ENCODE measurements at places on chromosomes 12 and 14.

- DNase-seq = no peak
Measured at GRCh38 chr12:46985816-46986215, 93.6 kb upstream of the PCED1B start.

DNA sequence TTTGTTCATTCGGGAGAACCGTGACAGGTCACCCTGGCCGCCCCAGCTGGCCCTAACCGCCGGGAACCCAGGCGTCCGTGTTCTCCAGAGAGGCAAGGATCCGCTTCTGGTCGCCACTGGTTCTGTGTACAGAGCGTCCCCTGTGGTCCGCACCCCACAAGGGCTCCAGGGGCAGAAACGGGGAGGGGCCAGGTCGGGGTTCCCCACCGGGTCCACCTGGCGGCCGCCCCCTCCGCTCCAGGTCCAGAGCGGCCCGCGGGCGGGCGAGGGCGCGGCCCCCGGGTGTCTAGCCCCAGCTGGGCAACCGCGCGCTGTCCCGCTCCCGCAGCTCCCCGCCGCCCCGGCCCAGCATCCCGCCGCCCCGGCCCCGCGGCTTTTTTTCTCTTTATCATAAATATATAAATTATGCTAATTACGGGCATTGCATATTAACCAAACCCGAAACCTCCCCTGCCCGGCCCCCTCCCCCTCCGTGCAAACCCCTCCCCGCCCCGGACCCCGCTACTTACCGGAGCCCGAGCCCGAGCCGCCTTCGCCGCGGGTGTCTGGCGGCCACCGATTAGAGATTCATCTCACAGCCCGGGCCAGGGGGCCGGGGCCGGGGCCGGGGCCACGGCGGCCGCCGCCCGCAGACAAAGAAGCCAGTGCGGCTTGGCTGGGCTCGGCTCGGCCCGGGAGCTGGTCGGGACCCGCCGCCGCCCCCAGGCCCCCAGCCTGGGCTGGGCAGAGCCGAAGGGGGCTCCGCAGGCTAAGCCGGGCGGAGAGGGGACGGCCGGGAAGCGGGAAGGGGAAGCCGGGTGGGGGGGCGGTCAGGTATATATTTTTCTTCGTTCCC, 512 bp downstream of the POU6F1 start:
- peak; percentile 70 for DNase-seq

GRCh38 chr14:39884091-39884490, 451.9 kb upstream of the FBXO33 start:
- DNase-seq = no peak

DNA sequence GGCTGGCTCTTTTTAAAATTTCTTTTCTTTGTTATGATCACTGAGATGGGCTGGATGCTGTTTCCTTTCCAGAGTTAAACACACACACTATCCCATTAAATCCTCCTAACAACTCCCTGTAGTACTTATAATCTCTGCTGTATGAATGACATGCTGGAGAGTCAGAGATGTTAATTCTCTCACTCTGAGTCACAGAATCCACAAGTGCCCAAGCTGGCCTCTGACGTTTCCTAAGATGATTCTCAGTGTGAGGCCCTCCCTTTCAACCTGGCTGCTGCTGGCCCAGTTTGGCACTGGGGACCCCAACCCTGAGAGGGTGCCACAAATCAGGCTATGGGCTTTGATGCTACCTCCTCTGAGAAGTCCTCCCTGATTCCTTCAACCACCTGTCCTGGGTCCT, 5.4 kb downstream of the NOS1 start:
- DNase-seq = no peak

- no peak for DNase-seq
Measured at GRCh38 chr14:66140213-66140918, 345.8 kb upstream of the CCDC196 start.

DNA sequence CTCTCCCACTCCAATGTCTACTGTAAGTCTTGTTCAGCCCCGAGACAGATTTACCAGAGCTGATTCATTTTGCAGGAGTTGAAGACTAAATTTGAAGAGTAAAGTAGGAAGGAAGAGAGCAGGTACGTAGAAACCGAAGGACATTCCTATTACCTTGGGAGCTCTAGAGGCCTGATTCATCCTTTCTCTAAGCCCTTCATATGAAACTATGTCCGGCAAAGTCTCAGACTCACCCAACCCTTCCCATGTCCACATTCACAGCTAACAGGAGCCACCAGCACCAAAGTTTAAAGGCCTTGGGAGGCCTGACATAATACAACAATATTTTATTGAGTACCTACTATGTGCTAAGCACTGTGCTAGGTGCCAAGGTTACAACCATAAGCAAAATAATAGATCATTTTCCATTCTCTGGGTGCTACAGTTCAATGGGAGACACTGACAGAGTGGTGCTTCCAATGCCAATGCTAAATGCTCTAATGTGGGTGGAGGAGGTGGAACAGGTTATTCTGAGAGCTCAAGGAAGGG, 86.6 kb downstream of the PHLDA1 start:
- no peak for DNase-seq

DNA sequence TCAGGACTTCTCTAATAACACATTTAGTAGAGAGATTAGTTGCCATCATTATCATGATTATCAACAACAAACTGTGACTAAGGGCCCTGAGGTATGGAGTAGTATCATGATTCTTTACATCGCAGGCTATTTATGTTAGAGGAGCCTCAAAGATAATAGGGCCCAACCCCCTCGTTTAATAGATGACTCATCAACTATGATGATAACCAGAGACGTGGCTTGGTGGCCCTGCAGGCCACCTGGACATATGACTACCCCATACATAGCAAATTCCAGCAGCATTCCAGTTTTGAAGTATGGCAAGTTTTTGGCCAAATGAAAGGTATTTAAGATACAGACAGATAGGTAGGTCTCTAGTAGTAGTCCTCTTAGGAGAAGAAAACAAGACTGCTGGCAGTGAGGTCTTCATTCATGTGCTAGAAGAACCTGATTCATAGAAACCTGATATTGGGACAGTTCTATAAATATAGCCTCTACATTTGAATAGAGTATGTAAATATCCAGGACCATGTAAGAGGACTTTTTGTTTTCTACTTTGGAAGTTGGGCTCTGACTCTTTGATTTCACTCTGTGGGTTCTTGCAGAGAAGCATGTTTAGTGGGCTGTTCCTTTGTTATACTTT, 5.6 kb downstream of the RIC8B start:
- DNase-seq = peak; percentile 7

- DNase-seq = no peak
Measured at GRCh38 chr12:26396402-26396801, 201.0 kb downstream of the SSPN start.

DNA sequence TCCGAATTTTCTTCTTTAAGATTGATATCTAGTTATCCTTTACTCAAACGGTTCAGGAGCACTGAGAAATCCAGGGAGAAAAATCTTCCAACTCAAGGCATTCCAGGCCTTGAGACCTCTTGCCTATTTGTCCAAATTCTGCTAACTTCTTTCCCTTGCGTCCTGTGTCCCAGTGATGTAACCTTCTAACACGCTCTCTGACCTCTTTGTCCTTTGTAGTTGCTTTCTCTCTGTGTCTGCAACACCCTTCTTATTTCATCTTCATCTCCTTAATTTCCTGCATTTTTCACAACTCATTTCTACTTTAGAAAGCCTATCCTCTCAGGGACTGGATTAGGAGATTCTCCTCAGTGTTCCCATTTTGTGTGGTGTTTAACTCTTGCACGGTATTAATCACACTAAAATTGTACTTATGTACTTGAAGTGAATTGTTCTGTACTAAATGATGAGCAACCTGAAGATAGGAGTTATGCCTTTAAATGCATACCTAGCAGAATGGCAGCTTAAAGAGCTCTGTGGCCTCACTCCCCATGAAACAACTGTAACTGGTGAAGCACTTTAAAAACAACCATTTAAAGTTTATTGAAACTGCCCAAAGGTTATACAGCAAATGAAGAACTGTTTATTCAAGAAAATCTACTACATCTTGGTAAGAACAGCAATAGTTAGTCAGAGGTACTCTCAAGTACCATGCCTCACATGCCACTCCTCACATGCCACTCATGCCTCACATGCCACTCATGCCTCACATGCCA, 7.4 kb upstream of the SNAPC1 start:
- DNase-seq = no peak

GRCh38 chr12:71014180-71014785, 93.7 kb upstream of the PTPRR start:
- peak; percentile 60 for DNase-seq

- no peak for DNase-seq
Measured at GRCh38 chr12:26032719-26033241, 74.3 kb downstream of the RASSF8 start.

GRCh38 chr12:15534874-15535273, 212.6 kb downstream of the PTPRO start:
- DNase-seq = no peak

- DNase-seq = no peak
Measured at GRCh38 chr12:49635656-49636055, 12.3 kb downstream of the PRPF40B start.

DNA sequence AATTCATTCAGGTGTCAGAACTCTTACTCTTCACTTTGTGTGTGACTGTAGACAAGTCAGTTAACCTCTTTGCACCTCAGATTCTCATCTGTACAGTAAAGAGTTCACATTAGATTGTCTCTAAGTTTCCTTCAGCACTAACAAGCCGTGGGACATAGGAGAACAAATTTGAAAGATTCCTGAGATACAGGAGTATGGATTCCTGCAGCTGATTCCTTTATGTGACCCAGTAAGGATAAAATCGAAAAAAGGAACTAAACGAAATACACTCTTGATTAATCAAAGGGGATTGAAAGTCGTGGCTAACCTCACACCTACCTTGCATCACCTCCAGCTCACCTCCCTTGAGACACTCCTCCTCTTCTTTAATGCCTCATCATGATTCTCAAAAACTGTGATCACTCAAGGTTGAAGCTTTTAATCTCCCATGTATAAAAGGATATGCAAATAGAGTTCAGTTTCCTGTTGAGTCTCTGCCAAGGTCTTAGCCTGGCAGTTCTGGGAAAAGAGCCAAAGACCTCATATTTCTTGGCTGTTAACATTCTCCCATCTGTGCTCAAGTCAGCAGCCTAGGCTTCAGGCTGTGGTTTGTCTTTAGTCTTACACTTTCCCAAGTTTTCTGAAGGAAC, 156.6 kb downstream of the DAD1 start:
- DNase-seq = peak; percentile 66

DNA sequence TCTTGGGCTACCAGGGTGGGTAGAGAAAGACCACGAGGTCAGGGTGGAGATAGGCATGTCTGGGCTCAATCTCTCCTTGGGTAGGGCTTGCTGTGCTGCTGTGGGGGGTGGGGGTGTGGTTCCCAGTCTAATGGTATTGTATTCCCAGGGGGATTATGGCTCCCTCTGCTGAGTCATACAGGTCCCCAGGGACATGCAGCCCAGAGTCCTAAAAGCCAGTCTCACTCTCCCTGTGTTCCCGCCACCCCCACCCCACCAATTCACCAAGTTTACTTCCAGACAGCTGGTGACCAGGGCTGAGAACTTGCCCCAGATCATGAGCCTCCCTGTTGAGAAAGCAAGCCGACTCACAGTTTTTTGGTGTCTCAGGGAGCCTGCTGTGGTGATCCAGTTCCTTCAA, 367.6 kb downstream of the C12orf75 start:
- no peak for DNase-seq

DNA sequence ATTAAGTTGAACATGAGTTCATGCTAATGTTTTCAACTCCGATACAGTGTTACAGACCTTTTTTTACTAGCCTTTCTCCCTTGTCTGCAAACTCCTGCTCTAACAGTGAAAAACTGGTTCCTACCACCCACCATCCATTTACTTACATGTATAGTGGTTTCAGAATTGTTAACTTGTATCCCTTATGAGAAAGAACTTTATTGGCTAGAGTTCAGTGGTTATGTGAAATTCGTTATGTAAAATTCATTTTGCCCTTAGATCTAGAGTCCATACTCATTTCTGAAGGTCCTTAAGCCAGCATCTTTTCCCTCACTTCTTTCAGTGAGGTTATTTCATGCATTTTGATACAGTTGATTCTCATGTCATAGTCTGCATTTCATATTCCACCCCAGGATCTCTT, 51.0 kb downstream of the PRKCH start:
- no peak for DNase-seq

GRCh38 chr12:52370926-52371608, 3.8 kb upstream of the KRT85 start:
- DNase-seq = no peak

Data from small intestine (tissue), 16 donors.